ENCODE measurements at places on chromosomes 2 and 18.

DNA sequence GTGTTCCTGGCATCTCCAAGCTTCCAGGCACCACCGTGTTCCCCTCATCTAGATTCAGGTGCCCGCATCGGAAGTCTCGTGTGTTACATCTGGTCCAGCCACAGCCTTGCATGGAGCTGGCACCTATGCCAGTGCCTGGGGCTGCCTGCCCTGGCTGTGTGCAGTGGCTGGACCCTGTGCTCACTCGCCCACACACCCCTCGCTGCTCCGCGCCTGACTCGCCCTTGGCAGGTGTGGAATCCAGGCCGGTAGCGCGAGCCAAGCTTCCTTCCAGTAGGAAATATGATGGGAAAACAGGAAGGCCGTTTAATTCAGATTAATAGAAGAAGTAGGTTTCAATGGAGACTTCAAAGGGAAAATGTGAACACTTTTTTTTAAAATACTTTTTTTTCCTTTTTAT is 78.0 kb downstream of the PTPN4 start:
- DNase-seq, result no peak

GRCh38 chr18:63788447-63789096 is 13.4 kb downstream of the SERPINB7 start:
- DNase-seq, result no peak

DNA sequence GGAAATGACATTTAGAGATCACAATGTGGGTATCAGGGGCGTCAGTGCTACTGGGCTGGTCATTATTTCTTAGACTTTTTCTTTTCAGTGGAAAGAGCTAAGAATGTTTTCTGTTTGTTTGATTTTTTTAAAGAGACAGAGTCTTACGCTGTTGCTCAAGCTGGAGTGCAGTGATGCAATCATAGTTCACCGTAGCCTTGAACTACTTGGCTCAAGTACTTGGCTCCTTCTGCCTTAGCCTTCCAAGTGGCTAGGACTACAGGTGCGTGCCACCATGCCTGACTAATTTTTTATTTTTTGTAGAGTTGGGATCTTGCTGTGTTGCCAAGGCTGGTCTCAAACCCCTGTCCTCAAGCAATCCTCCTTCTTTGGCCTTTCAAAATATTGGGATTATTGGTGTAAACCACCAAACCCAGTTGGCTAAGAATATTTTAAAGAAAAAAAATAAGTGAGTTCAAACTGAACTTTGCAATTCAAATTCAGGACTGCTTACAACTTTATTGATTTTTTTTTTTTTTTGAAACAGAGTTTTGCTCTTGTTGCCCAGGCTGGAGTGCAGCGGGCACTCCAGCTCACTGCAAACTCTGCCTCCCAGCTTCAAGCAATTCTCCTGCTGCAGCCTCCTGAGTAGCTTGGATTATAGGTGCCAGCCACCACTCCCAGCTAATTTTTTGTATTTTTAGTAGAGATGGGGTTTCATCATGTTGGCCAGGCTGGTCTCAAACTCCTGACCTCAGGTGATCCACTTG is 154.2 kb downstream of the MIB1 start:
- DNase-seq, result no peak

DNA sequence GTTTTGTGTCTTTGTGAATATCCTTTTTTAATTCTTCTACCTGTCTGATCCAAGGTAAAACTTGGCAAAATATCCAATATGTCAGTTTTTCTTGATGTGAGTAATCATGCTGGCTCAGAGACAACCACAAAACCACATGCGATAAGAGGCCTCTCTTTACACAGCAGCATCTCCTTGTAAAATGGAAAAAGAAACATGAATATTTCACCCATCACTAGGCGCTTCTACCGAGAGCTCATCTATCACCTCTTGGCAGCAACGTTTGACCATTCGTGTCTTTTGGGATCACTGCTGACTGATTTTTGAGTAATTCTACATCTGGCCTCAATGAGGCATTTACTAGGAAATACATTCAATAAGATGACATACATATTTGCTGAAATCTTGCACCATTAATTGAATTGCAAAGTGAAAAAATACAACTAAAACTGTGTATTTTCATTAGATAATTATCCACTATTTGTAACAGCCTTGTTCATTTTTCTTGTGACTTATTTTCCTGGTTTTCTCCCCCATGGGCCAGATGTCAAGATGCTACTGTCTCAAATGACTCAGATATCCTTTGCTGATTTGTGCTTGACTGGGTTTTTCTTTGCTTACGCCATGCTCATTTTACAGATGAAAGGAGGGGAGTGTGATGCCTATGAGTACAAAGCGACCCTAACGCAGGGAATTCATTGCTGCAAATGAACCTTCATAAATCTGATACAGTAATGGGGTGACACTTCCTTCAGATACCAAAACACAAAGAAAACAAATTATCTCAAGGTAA is 467.5 kb downstream of the FBXO15 start:
- DNase-seq, result no peak

DNA sequence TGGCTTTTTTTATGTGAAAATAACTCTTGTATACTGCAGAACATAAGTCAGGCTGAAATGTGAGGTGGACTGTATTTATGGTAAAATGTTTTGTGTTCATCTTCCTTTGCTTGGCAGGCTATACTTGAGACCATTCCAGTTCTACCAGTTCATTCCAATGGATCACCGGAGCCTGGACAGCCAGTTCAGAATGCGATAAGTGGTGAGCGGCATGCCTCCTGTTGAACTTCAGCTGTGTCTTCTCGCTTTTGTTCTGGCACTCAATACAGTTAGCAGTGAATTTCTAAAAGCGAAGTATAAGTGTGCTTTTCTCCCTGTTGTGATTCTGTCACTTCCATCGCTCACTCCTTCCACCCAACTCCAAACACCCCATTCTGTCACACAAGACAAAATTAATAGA is 138.5 kb downstream of the ARHGAP28 start:
- no peak for DNase-seq

- DNase-seq, result no peak
These were observed 313.4 kb downstream of the LPIN1 start for GRCh38 chr2:12059616-12060441.

- no peak for DNase-seq
These were observed 9.1 kb downstream of the ASAP2 start for GRCh38 chr2:9215680-9216079.

DNA sequence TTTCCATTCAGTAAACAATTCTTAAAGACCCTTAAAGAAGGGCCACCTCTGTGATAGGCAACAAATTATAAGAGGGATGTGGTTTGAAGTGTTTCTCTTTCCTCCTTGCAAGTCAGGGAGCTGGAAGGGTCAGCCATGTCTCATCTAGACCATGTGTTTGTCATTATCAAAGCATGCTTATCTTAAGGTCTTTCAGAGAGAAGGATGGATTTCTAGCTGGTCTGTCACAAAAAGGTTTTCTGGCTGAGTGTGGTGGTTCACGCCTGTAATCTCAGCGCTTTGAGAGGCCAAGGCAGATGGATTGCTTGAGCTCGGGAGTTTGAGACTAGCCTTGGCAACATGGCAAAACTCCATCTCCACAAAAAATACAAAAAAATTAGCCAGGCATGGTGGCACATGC is 59.2 kb upstream of the PEX13 start:
- no peak for DNase-seq

- DNase-seq, result no peak
These were observed 3.6 kb downstream of the COL5A2 start for GRCh38 chr2:189175869-189176433.

DNA sequence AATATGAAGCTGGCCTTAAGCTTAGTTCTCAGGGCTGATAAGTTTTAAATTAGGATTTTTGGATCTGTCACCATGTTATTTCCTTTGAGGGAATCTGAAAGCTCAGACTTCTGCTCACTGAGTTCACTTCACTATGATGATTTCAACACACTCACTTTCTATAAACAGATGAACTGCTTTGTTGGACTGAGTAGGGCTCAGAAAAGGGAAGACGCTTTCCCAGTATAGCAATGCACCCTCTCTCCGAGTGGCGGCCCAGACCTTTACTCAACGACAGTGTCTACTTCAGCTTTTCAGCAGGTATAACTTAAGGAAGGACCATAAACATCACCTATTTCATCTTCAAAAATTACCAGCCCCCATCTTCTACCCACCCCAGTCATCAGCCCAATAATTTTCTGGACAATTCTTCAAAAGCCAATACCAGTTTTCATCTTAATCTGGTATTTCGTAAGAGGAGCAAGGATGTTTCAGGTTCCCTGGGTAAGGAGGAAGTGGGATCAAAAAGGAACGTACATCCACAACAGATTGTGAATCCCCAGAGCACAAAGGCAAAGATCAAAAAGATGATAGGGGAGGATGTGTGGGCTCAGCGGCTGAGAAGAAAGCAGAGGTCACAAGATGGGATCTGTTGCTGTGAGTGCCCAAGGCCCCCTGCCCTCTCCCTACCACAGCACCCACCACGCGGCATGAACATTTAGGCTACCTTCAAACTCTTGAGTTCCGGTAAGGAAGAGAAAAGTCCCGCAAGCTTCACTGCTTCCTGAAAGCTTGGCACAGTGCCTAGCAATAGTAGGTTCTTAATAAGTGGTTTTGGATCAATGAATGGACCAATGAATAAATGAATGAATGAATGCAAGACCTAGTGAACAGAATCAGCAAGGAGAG is 41.9 kb downstream of the LPIN2 start:
- DNase-seq, result no peak

DNA sequence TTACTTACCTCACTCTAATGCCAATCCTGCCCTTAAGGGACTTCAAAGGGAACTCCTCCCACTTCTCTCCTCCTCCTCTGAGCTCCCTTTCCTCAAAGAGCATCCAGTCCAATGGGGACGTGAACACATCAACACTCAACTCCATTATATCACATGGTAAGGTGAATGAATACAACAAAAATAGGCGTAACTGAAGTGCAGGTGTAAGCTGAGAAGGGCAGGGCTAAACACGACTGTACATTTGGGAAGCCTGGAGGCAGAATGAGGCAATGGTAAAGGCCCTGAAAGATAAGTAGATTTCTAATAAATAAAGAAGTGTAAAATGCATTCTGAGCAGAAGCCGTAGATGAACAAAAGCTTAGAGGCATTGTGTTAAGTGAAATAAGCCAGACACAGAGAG is 226.1 kb upstream of the TRIB2 start:
- DNase-seq, result no peak

GRCh38 chr2:209391776-209392401 is 32.0 kb upstream of the MAP2 start:
- DNase-seq, result no peak

- DNase-seq, result no peak
These were observed 277.8 kb downstream of the SETBP1 start for GRCh38 chr18:44958455-44958854.

GRCh38 chr2:211512806-211513205 is 956.4 kb downstream of the CPS1 start:
- DNase-seq, result no peak

DNA sequence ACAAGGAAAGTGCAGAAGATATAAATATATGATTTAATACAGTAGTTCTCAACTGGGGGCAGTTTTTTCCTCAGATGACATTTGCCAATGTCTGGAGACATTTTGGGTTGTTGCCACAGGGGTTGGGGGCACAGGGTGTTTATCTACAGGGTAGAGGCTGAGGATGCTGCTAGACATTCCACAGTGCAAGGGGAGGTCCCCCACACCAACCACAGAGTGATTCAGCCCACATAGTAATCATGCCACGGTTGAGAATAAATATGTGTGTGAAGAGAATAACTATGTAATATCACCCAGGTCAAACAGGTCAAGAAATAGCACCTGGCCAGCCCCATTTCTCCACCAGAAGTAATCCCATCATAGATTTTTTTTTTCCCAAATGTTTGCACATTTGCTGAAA is 17.9 kb downstream of the DYSF start:
- no peak for DNase-seq

- DNase-seq, result no peak
These were observed 9.6 kb upstream of the ALPK2 start for GRCh38 chr18:58638441-58638840.

GRCh38 chr2:78614726-78615125 is 410.8 kb upstream of the REG3G start:
- DNase-seq, result no peak

DNA sequence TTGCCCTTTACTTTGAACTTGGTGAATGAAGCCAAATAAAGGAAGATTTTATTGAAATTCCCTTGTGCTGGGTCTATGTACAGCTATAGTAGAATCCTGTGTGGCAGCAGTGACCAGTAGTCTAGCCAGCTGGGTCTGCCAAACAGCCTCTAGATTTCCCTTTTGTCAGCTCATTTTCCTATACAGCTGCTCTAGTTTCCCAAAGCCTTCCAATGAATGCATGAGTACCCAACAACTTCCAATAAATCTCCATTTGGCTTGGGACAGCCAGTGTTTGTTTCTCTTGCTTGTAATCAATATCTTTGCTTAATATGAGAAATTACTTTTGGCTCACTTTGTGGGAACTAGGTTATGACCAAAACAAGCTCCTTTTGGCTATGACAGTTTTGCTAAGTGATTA is 43.6 kb downstream of the SCN9A start:
- no peak for DNase-seq

GRCh38 chr2:30204281-30204680 is 27.1 kb upstream of the LBH start:
- no peak for DNase-seq

DNA sequence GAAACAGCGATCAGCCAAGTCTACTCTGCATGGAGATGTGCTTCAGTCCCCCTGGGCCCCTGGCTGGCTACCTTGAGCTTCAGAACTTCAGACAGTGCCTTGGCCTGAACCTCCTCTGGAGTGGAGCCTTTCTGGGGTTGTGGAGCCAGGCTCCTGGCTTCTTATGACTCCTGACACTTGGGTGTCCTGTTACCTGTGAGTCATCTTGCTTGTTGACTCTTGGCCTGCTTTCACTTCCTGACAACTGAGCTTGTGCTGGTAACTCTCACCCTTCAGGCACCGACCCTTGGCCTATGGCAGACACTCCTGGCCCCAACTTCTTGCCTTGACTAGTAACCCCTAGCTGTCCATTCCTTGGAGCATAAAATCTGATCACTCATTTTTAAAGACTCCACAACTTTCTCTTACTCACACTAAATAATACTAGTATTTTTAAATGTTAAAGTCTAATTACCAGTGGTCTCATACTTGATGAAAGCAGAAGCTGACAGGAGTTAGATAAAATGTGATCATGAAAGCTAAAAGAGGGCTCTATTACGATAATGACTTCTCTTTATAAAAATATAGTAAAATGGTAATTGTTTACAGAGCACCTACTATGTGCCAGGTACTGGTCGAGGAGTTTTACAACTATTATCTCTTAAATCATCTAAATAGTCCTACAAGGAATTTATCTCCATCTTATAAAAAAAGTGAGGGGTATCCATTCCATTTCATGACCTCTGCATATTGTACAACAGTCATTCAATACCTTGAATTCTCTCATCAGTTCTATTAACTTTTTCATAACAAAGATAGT is 46.3 kb upstream of the VIT start:
- no peak for DNase-seq
